ENCODE measurements at places on chromosomes 3 and 15.

DNA sequence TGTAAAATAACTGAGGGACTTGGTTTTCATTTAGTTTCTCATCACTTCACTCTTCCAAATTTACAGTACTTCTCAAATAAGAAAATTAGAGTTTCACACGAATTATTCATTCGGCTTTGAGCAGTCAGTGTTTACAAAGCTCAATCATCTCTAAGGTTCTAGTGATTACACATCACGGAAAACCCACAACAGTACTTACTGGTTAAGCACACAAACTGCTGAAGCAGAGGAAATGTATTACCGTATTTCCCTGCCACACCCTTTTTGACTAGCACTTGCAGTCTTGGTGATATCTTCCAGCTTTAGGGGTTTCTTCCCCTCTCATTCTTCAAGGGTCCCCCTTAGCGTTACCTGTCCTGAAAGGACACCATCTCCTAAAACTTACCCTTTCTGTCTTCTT lies 164.8 kb upstream of the CDIN1 start:
- no peak for DNase-seq

DNA sequence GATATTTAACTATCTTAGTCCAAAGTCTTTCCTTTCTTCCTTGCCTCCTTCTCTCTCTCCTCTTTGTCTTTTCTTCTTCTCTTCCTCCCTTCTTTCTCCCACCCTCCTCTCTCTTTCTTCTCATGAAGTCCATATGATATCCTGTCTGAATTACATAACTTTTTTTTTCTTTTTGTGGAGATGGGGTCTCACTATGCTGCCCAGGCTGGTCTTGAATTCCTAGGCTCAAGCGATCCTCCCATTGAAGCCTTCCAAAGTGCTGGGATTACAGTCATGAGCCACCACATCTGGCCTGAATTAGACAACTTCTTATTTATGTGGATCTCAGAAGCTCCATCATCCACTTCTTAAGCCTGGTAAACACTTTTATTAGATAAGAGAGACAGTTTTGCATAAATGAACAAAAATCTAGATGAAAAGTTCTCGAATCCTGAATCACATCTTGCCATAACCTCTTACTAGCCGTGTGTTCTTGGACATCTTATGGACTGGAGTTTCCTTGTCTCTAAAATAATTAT lies 206.5 kb downstream of the LPP start:
- no peak for DNase-seq

GRCh38 chr3:193132241-193132640 lies 108.8 kb upstream of the PLAAT1 start:
- no peak for DNase-seq

- no peak for DNase-seq
These were observed 579.3 kb downstream of the EDEM1 start for GRCh38 chr3:5766848-5767247.

GRCh38 chr3:122858373-122858772 lies 63.5 kb downstream of the SLC49A4 start:
- DNase-seq = no peak

DNA sequence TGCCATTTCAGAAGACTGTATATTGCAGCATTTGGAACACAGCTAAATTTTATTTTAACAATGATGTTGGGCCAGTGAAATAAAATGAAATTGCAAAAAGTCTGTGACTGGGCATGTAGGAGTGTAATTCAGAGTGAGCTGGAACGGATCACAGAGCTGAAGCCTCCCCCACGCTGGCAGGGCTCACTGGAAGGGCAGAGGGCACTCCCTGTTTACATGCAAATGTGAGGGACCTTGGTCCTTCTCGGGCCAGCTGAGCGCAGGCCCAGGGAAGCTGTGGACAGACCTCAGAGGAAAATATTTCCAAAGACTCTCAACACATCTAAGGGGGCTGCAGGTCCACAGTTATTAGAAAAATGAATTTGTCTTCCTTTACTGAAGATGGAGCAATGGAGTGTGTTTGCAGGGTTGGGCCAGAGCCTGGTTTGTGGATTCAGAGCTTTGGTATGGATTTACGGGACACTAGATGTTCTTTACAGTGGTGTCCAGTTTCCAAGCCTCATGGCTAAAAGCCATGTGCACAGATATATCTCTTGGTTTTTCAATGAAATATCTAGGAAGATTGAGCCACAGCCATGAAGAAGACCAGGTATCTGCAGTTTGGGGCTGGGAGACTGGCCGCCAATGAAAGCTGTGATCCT lies 32.0 kb downstream of the TRPM1 start:
- DNase-seq = no peak

DNA sequence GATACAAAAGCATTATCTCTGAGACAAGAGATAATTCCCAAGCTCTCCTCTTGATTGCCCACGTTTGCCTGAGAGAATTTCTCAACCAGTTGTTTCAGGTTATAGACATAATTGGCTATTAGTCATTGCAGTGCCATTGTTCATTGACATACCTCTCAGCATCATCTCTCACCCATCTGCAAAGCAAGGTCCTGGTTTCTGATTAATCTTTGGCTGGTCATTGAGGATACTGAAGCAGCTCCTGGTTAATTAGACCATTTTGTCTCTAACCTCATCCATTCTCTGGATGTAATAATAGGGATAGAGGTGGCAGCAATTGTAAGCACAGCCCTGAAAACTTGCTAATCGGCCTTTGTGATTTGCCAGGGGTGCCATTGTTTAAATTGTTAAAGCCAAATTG lies 104.2 kb downstream of the CNTN6 start:
- no peak for DNase-seq

DNA sequence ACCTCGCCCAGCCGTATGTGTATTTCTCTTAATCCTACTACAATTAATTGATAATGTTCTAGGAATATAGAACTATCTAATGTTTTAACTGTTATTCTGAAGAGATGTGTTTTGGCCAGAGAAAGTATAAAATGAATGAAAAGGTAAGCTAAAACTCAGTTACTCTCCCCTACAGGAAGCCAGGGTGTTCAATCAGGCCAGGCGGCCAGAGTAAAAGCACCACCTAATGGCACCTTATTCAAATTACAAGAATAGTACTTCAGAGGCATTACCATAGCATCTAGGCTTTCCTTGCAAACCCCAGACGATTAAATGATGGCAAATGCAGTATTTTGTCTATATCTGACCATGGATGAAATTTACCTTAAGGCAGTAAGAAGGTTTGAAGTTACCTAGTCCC lies 10.4 kb downstream of the SLC12A8 start:
- DNase-seq = no peak

GRCh38 chr15:96125721-96126415 lies 204.6 kb upstream of the NR2F2 start:
- DNase-seq = no peak

DNA sequence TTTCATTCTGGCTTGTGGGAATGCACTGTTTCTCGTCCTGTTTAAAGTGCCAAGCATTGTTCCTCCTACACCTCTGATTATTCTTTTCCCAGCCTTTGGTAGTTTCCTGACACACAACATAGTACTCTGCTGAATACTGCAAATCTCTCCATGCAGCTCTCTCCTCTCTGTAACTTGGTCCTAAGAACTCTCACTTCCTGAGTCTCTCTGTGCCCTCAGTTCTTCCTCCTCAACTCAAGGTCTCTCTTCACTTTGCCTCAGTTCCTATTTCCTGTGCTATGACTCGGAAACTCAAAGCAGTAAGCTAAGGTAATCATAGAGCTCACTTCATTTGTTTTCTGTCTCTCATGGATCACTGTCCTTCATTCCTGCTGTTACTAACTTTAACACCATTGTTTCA lies 113.4 kb downstream of the ZNF280D start:
- no peak for DNase-seq

DNA sequence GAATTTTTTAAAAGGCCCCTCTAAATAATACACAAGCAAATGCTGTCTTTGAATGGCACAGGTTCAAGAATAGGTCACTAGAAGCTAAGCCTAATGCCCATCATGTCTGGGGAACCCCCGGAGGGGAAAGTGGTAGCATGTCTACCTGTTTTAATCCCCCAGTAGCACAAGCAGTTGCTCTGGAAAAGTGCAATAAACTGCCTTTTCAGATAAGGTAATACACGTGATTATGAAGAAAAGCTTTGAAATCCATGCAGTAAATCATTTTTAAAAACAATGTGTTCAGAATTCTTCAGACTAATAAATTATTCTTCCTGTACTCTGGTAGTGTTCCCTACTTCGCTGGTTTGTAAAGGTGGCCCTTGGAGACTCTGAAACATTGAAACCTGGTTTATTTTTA lies 922.2 kb downstream of the ROBO1 start:
- DNase-seq = no peak

DNA sequence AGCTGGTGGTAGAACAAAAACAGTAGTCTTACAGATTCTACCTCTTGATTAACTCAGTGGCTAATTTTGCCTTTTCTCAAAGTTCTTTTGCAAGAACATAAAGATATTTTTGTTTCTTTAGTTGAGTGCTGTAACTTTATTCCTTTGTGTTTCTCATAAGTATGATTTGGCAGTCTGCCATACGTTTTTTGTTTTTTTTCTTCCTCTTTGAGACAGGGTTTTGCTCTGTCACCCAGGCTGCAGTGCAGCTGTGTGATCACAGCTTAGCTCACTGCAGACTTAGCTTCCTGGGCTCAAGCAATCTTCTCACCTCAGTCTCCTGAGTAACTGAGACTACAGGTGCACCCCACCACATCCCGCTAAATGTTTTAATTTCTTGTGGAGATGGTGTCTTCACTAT lies 22.4 kb downstream of the B3GNT5 start:
- no peak for DNase-seq

DNA sequence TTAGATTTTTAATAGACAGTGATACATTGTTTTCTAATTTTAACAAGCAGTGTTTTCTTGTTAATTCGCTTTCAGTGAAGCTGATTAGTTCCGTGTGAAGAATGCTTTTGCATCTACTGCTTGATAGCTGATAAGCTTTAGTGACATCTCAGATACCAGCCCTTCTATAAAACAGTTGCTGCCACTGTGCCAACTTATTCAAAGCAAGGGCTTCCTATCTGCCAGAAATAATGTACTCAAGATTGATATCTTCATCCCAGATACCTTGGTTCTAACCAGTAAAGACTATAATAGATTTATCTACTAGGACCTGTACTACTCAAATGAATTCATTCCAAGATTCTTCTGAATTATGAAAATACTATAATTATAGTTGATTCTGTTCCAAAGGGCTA lies 30.4 kb downstream of the RARB start:
- no peak for DNase-seq

- no peak for DNase-seq
These were observed 2.0 kb upstream of the ST8SIA2 start for GRCh38 chr15:92391640-92392039.

DNA sequence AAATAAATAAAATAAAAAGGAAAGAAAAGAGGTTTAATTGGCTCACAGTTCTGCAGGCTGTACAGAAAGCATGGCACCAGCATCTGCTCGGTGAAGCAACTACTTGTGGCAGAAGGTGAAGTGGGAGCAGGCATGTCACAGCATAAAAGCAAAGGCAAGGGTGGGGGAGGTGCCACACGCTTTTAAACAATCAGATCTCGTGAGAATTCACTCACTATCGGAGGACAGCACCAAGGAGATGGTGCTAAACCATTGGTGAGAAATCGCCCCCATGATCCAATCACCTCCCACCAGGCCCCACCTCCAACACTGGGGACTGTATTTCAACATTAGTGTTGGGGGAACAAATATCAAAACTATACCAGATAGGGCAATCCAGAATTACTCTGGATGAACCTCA lies 15.3 kb downstream of the SCG3 start:
- DNase-seq = no peak

GRCh38 chr3:69433969-69434325 lies 48.1 kb upstream of the FRMD4B start:
- DNase-seq = no peak

GRCh38 chr3:44510000-44510368 lies 32.5 kb upstream of the ZNF445 start:
- DNase-seq = no peak

DNA sequence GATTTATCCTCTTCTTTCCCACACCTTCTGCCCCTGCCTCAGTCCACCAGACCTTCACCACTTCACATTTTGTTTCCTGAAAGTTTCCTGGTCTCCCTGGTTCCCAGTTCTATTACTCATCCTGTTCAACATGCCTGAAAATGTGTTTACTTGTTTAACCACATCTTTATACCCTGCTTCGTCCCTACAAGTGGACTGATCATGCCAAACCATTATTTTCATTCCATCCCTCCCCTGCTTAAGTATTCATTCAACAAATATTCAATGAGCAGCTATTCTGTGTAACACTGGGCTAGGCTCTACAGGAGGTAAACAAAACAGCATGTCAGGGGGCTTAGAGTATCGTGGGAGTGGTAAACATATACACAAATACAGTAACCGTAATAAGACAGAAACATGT lies 5.5 kb downstream of the MYO5A start:
- no peak for DNase-seq

DNA sequence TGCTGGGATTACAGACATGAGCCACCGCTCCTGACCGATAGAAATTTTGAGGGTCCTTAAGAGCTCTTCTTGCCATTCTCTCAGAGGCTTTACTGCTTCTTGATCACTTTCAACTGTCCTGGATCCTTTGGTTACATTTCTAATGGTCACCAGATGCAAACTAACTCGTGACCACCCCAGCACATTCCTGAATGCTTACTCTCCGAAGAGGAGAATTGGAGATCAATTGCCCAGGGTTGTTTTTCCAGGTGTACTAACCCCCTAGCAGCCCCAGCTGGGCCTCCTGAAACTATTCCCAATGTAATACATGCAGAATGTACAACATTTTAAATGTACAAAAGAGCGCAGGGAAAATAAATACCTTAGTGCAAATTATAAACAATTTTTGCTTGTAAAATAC lies 65.1 kb upstream of the TBL1XR1 start:
- no peak for DNase-seq

DNA sequence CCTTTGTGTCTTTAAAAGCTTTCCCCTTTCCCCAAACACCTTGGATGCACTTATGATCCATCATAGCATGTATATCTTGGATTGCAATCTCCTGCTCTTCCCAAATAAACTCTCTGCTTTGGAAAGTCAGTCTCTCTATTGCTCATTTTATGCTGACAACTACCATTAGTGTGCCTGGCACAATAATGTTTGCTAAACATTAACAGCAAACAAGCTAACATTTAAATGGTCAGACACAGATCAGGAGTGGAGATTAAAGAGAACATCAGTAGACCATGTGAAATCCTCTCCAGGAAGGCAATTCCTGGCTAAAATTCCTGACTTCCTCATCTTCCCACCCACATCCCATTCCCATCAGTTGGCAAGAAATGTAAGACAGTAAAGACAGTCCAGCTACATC lies 44.3 kb upstream of the EIF1B start:
- no peak for DNase-seq

DNA sequence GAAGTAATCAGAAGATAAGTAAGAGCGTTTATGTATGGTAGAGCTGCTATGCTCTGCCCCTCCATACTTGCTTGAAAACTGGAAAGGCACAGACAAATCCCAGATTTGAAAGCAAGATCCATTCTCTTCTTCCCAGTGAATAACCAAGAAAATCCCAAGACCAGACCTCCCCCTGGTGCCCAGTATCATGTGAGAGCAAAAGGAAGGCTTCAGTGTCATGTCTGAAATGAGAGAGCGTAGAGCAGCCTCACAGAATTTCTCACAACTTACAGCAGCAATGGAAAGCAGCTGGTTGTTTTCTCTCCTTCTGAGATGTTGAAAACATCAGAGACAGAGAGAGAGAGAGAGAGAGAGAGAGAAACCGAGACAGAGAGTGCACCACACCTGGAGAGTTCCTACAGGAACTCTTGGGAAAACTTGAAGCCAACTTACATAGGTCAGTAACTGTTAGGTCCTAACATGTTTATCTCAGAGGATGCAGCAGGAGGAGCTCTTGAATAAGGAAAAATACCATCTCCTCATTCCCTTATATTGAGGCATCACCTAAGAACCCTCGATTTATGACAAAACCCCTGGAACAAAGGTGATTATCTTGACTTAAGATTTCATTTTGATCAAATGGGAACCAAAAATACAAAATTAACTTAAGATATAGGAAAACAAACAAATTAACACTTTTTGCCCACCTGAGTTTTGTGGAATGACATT lies 273.3 kb downstream of the NSUN3 start:
- DNase-seq = no peak
